Uterus (tissue), 4 donors: ENCODE measurements at places on chromosomes 6 and 20. TPM values are rescaled to one million over a fixed set of nuclear protein-coding genes. Genes with fewer than 3 reads are reported as not detected.

AVP gene
- not detected for total RNA-seq

CEP43 gene
- total RNA-seq: 52.3 TPM

PACRG gene
- total RNA-seq: 8.8 TPM

DNA sequence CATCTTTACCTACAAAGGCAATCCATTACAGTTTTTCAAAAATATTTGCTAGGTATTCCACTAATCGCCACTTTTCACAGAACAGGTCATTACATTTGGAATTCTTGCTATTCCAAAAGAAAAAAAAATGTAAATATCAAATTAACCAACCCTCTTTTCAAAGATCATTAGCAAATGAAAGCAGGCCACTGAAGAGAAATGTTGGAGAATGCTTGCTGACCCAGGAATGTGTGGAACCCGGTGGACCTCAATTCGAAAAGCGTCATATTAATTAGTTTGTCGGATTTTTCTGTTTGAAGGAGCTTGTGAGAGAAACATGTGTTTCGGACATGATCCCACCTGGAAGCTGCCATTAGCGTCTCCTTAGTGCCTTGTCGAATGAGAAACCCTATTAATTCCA is 27.9 kb upstream of the SERPINB9 start:
- DNase-seq: no peak

GRCh38 chr6:44548319-44548718 is 160.8 kb downstream of the CDC5L start:
- no peak for DNase-seq

DNA sequence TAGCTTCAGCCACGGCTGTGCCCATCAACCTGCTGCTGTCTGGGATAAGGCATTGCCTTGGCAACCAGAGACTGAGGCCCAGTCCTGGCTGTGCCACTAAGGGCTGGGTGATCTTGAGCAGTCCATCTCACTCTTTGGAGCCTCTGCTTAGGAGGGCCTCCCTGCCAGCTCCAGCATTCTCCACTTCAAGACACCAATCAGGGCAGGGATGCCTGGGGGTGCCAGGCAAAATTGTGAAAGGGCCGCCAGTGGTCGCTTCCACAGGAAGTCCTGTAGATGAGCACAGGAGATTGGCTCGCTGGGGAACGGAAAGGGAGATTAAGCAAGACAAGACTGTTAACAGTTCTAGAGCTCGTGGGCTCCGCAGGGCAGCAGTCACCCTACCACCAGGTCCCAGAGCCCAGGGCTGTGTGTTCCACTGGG is at the start of gene RAB44:
Gene RAB44 (plus strand): TSS at position 346 of the 423 bp plus-strand sequence. CDS start 6,410 bp downstream, outside the sequence.
- no peak for DNase-seq
